Dermis blood vessel endothelial cell (primary cell): ENCODE measurements at places on chromosomes 13 and 19.
A peak's percentile ranks its signal among the peaks of the same experiment; 100 is the strongest.

- DNase-seq, result peak; percentile 13
Measured at GRCh38 chr19:58252102-58252685, 23.5 kb downstream of the ZNF544 start.

- no peak for DNase-seq
Measured at GRCh38 chr13:111590796-111591195, 270.4 kb downstream of the TEX29 start.

- no peak for DNase-seq
Measured at GRCh38 chr19:10095622-10095947, 6.9 kb downstream of the ANGPTL6 start.

DNA sequence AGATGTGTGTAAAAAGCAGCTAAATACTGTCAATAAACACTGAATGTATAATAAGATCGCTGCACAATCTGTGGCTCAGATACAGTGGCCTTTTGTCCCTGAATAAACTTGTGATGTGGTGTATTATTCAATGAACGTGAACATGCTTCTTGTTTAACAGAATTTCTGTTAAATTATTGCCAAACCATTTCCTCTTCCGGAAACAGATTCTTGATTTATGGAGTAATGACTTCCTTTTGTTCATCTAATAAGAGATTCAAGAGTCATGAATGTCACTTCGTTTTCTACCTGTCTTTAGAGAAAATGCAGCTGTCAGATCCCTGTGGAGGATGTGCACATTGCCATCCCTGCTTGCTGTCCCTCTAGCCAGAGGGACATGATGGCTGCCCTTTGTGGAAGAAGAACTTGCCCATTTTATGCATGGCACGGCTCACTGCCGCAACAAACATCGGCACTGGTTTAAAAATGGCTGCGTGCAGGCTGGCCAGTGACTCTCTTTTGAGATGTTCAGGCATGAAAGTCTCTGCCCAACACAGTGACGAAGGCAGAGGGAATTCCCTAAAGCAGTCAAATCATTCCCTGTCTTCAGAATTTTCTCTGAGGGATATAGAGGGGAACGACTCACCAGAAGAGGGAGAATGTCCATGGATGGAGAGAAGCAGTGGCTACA is 3.1 kb upstream of the TNFSF13B start:
- DNase-seq, result peak; percentile 9

GRCh38 chr13:89584058-89584620 is 1763.3 kb upstream of the MIR17HG start:
- no peak for DNase-seq

GRCh38 chr13:27495551-27495950 is 45.2 kb upstream of the MTIF3 start:
- DNase-seq, result no peak

DNA sequence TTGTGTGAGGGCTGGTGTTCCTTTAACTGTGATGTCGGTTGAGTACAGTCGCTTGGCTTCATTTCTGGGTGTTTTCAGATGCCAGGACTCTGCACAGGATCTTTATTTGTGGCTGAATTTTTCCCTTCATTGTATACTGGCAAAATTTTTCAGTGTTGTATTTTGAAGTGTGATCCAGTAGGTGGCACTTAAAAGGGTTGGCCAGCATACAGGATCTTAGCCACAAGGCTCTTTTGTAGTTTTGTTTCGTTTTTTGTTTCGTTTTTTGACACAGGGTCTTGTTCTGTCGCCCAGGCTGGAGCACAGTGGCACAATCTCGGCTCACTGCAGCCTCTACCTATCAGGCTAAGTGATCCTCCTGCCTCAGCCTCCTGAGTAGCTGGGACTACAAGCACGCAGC is 8.7 kb downstream of the FCAR start:
- no peak for DNase-seq

GRCh38 chr19:13094106-13094504 is 8.6 kb downstream of the LYL1 start:
- DNase-seq, result no peak

DNA sequence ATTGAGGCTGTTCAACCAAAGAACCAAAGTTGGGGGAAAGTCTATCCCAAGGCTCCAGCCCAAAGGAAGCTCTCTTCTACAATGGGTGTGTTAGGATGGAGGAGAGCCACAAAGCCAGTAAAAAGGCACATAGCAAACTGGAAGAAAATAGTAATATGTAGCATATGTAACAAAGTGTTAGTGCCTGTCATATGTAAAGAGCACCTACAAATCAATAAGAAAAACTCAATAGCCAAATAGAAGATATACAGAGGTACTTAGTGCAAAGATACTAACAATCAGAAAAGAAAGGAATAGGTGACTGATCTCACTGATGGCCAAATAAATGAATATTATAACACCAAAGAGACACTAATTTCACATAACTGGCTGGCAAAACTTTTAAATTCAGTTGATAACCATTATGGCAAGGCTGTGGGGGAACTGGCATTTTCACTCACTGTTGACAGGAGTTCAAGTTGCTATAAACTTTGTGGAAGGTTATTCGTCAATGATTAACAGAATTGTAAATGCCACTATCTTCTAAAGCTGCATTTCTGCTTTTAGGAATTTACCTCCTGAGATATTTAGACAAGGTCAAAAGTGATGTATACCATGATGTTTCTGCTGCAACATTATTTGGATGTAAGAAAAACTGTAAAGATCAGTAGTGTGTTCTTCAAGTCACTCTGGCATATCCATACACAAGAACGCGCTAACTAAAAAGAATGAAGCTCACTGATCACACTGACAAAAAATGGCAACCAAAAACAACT is 110.8 kb downstream of the GNG7 start:
- DNase-seq, result no peak

DNA sequence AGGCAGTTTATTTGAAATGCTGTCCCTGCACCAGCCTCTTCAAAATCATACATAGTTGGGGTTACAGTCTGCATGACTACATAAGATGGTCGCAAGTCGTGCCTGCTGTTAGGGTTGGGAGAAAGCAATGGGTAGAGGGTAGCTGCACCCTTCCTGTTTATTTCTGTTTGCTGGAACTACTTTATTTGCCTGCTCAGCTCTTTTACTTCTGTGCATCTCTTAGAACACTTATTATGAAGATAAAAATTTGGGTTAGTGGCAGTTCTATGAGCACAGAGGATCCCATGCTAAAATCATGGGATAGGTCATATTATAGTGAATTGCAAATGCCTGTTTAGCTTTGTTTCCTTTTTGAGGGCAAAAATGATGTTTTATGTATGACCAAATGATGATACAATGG is 160.1 kb downstream of the MYO16 start:
- no peak for DNase-seq

GRCh38 chr19:47601180-47601904 is 7.6 kb upstream of the BICRA start:
- no peak for DNase-seq

GRCh38 chr19:49911381-49912145 is 14.9 kb upstream of the IL4I1 start:
- DNase-seq, result peak; percentile 38

GRCh38 chr19:6056801-6057650 is 53.3 kb downstream of the RFX2 start:
- DNase-seq, result peak; percentile 98

GRCh38 chr13:43894438-43894837 is 14.7 kb downstream of the LACC1 start:
- DNase-seq, result no peak

DNA sequence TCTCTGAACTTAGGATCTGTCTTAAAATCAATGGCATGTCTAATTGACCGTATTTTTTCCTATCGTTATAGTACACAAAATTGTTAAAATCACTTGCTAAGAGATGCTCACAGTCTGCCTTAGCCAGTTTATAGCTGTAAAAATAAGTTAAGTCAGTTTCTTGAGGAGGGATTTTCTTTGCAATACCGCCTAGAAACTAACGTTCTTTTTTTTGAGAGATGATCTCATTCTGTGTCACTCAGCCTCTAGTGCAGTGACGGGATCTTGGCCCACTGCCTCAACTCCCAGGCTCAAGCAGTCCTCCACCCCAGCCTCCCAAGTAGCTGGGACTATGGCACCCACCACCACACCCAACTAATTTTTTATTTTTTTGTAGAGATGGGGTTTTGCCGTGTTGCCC is 4.4 kb downstream of the CKAP2 start:
- DNase-seq, result peak; percentile 63

DNA sequence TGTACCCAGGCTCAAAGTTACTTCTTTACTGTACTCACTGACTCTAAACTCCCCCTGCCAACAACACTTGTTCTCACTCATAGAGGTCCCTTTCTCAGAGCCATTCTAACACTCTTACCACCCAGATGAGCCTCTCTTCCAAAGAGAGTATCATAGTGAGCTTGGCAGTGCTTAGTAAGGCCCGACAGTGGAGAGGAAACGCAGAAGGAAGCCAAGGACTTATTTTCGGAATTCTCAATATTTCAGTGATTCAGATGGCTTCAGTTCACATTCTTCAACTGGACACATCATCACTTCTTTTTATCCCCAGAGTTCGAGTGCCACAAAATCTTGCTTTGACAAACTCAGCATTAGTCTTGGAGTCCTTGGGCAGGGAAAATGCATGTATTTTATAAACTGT is 285.9 kb downstream of the DNAJC15 start:
- DNase-seq, result no peak

DNA sequence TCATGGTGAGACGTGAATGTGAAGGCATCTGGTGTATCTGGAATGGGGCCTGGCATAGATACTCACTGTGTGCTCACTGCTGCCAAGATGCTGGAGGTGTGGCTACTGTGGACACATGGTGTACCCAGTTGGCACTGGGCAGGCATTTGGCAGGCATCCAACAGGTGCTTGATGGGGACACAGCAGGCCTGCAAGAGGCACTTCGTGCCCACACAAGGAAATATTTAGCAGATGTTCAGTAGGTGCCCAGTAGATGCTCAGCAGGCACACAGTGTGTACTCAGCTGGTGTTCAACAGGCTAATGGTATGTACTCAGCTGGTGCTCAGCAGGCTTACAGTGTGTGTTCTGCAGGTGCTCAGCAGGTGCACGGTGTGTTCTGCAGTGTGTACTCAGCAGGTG is 14.2 kb downstream of the CRTC1 start:
- no peak for DNase-seq
